ENCODE measurements at places on chromosomes 2 and 18.

- no peak for DNase-seq
Observed at GRCh38 chr2:240201866-240202265, 61.4 kb upstream of the OTOS start.

GRCh38 chr18:25976554-25976953, 113.9 kb downstream of the SS18 start:
- no peak for DNase-seq

DNA sequence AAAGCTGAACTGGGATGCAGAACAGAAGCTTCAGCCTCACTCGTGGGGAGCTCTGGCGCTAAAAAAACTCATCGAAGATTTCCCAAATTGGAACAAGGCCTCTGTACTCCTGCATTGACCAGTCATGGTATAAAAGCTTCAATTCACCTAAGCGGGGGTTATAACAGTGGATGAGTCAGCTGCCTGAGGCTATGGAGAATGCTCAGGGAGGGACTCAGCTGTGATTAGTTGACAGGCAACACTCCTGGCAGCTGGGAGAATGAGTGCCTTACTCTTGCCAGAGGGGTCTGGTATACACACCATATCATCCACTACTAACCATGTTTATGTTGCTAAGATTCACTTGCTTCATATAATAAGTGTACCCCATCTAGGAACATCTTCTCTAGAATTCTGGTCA, 350.6 kb upstream of the VRK2 start:
- no peak for DNase-seq

GRCh38 chr2:37838541-37839167, 86.4 kb upstream of the RMDN2 start:
- no peak for DNase-seq

DNA sequence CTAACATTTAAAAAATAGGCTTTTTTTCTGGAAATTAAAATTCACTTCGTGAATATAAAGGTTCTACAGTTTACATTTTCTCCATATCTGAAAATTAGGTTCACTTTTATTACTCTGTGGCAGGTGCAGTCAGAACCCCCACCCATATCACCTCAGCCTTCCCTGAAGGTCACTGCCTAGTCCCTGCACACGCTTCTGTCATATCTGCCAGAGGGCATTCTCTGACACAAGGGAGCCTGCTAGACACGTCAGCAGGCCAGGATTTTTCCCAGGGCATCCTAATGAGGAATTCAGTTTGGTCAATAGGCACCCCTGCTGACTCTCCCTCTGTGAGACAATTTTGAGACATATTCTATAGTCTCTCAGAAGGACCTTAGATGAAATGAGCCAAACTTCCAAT, 475.7 kb upstream of the PKDCC start:
- no peak for DNase-seq

GRCh38 chr18:8423051-8423557, 186.1 kb upstream of the RAB12 start:
- no peak for DNase-seq

- peak; percentile 66 for DNase-seq
Observed at GRCh38 chr2:95023222-95023597, 2.3 kb upstream of the MAL start.

DNA sequence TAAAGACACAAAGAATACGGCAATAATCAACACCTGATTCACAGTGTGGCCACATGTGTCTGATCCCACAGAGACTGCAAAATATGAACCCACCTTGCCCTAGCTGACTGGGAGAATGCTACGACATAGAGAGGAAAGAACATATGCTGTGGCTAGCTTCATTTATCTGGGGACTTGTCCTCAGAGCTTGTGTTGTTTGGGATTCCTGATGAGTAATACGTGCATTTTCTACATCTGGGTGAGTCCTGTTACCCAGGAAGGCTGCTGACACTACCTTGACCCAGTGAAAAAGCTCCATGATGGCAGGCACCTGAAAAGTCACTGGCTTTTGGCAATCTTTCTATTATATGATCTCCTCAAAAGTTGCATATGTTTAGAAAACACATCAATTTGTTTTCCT, 427.7 kb upstream of the LYPD1 start:
- no peak for DNase-seq

GRCh38 chr2:199433204-199433832, 24.4 kb downstream of the SATB2 start:
- no peak for DNase-seq

DNA sequence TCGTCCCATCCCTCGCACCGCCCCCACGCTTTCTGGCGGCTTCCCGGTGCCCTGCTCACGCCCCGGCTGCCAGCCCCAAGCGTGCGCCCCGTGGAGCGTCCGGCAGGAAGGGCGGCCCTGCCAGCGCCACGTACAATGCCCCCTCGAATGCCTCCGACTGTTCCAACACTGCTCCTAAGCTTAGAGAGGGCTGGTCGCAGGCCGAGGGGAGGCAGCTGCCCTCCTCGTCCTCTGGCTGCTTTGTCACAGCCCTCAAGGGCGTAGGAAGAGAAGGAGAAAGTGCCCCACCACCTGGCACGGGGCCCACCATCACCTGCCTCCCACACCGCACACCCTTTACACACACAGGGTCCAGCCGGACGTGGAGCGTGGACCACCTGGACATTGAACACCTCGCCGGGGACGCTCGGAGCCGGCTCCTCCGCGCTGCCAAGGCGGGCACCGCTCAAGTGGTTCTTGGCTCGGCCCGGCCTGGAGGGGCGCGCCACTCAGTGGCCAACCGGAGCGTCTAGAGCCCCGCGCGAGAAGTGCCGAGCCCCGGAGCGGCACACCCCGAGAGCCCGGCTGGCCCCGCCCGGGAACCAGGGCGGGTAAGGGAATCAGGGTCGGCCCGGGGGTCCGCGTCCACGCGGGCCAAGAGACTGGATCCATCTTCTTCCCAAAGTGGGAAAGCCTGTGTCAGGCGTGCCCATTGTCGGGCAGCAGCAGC, 830 bp downstream of the DNER start:
- DNase-seq: peak; percentile 18

- DNase-seq: no peak
Observed at GRCh38 chr2:28387082-28387960, 5.3 kb upstream of the FOSL2 start.

GRCh38 chr2:46134531-46135227, 162.5 kb upstream of the EPAS1 start:
- no peak for DNase-seq

DNA sequence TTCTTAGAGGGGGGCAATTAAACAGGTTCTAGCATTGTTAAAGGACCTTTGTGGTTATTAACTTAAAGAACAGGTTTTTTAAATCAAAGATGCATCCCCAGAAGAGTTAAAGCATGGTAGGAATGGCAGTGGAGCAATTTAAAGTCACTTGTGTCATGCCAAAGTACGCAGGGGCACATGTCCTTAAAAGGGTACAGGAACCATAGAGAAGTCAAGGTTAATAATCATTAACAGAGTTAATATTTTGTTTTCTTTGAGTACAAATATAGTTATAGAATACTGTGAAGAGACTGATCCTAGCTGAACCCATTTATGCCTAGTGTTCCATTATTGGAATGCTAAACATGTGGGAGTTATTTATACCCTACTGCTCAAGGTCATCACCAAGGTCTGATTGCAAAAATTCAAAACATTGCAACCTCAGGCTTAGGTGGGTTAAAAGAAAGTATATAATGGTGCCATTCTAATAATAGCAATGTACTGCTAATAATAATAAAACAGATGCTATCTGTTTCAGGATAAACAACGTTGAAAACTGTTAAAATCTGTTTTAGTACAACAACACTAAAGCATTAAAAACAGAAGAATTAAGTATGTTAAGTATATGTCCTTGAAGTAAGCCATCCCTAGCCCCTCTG, 216.0 kb downstream of the MYO3B start:
- no peak for DNase-seq

DNA sequence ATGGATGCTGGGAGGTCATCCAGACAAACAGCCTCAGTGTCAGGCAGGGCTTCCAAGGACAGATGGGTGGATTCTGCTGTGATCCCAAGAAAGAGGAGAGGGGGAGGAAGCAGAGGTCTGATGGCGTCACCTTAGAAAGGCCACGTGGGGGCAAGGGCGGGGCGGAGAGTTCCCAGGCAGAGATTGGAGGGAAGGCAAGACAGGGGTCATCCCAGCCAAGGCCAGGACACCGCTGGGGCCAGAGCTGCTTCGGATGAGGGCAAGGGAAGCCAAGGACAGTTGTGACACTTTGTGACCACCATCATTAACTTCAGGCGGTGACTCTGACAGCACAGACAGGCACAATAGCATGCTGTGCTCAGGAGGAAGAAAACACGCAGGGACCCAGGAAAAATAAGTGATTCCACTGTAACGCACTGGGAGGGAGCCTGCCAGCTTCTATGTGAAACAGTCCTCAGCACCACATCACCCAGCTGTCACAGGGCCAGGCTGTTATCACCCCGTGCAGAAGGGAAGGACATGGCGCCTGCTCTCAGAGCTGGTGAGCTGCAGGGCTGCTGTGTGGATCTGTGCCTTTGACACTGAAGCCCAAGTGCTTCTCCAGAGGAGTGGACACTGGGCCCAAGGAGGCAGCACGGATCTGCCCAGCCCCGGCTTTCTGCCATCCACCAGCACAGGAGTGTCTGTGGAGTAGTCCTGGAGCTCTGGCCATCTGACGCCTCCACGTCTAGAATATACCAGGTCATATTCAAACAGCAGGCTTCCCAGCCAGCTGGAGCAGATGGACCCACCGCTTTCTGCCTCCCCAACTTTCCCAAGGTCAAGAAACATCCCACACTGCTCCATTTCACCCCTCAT, 204.1 kb downstream of the NDUFA10 start:
- no peak for DNase-seq

- no peak for DNase-seq
Observed at GRCh38 chr2:10934979-10935350, 23.2 kb downstream of the KCNF1 start.

GRCh38 chr2:150792780-150793300, 305.4 kb upstream of the RND3 start:
- DNase-seq: no peak

GRCh38 chr18:61502472-61502871, 169.2 kb downstream of the CDH20 start:
- no peak for DNase-seq

- DNase-seq: no peak
Observed at GRCh38 chr2:170282851-170283250, 104.9 kb downstream of the MYO3B start.

DNA sequence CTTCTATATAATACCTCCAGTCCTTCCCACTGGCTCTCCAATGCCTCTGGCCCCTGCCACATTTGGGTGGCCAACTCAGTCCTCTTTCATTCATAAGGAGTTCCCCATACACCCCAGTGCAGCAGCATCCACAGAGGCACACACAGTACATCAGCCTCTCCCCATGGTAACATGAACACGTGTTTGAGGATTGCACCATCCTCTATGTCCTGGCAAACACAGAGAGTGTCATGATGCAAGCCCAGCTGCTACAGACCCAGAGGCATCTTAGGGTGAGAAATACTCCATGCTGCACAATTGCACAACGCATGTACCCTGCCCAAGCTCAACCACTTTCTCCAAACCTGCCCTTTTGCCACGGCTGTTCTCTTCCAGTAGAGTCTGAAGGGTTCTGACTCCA, 11.5 kb downstream of the IGFBP5 start:
- no peak for DNase-seq

DNA sequence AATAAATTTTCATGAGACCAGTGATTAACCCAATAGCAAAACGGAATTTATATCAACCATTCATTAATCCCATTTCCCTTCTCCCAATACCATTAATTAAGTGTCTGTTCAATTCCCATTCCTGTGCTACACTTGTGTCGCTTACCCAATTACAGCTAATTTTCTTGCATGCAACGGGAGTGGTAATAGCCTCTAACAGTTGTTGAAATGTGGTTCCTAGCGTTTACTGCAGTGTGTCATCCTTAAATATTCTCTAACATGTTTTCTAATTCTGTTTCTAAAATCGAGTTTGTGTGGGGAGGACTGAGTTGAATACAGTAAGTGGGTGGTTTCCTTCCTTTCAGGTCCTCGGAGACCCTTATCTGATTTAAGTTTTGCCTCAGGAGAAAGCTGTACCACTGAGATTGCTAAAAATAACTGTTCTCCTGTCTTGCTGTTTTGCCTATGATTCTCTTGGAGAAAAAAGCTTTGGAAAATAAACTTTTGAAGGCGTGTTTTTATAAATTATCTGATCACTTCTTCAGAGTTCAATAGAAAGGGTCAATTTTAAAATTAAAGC, 59.3 kb upstream of the LRRTM1 start:
- no peak for DNase-seq

GRCh38 chr2:174830561-174830960, 66.3 kb upstream of the CHRNA1 start:
- no peak for DNase-seq

DNA sequence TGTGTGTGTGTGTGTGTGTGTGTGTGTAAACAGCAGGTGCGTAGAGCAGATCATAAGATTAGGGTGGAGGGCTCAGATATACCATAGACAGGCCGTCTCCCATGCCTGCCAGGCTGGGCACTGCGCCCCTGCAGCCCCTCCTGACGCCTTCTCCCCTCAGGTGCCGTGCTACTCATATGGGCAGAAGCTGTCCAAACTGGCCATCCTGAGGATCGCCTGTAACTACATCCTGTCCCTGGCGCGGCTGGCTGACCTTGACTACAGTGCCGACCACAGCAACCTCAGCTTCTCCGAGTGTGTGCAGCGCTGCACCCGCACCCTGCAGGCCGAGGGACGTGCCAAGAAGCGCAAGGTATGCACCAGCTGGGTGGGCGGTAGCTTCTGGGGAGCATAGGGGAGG, 10.0 kb downstream of the ATOH8 start:
- no peak for DNase-seq

GRCh38 chr2:169073211-169073962, 4.0 kb downstream of the DHRS9 start:
- no peak for DNase-seq

GRCh38 chr2:27236136-27236535, 19.0 kb downstream of the CAD start:
- DNase-seq: no peak

DNA sequence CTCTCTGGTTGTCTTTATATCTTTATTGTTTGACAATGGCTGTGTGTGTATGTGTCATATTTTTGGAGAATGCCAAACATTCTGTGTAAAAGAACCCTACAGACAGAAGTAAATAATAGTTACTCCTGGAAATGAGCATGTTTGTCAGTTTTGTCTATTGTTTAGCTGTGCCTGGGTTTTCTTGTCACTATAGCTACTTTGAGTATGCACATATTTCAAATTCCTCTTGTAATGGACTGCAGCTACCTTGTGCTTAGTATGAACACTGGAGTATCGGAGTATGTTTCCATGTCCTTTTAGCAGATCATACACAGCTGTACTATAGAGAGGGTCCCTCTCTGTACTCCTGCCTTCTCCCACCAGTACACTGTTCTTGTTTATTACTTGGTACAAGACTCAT, 58.0 kb upstream of the DOCK10 start:
- DNase-seq: no peak

DNA sequence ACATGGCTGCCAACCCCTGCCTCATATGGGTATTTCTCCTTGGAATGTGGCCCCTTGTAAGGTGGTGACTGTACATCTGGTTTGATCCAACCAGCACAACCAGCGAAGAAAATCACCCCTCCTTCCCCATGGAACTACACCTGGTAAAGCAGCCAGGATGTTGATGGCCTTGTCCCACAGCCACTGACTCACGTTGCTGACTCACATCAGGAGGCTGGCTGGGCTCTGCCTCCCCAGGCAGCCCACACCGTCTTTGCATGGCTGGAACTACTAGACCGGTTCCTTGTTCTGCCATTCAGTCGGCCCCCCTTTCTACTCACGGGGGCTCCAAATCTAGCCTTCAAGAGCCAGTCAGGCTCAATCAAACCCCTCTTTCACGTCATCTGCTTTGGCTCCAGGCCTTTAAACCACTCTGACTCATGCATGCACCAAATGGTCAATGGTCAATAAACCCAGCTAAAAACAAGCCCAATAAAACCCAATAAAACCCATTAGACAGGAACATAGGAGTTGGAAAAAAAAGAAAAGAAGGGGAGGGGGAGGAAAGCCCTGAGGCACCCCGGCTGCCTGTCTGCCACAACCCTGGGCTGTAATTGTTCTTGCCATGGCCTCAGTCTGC, 114.8 kb downstream of the PLB1 start:
- DNase-seq: no peak

Data from activated naive CD4-positive, alpha-beta T cell treated with anti-CD3 and anti-CD28 coated beads, Interleukin-2, amount 50 U/mL, for 16 hours (primary cell).